ENCODE measurements at places on chromosomes 11 and 22.

DNA sequence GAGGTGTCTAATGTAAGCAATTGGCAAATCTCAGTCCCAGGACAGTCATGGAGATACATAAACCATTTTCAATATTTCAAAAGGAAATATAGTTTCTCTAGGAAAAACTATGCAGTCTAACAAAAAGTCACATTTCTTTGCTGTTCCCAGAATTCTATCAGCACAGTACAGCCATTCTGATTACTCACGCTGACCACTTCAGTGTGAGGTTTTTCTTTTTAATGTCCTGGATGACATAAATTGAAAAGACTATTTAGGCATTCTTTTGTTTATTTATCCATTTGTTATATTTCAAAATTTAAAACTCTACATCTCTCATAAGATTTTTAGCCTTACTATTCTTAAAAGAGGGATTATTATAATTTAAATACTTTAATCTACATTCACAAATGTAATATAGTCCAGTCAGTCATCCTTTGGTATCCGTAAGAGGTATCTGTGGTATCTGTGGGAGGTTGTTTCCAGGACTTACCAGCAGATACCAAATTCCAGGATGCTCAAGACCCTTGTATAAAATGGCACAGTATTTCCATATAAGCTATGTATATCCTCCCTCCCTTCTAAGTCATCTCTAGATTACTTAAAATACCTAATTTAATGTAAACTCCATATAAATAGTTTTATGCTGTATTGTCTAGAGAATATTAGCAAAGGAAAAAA, 331.1 kb upstream of the PITPNB start:
- no peak for DNase-seq

- DNase-seq: no peak
These were observed 29.0 kb downstream of the CAPN1 start for GRCh38 chr11:65210748-65211147.

DNA sequence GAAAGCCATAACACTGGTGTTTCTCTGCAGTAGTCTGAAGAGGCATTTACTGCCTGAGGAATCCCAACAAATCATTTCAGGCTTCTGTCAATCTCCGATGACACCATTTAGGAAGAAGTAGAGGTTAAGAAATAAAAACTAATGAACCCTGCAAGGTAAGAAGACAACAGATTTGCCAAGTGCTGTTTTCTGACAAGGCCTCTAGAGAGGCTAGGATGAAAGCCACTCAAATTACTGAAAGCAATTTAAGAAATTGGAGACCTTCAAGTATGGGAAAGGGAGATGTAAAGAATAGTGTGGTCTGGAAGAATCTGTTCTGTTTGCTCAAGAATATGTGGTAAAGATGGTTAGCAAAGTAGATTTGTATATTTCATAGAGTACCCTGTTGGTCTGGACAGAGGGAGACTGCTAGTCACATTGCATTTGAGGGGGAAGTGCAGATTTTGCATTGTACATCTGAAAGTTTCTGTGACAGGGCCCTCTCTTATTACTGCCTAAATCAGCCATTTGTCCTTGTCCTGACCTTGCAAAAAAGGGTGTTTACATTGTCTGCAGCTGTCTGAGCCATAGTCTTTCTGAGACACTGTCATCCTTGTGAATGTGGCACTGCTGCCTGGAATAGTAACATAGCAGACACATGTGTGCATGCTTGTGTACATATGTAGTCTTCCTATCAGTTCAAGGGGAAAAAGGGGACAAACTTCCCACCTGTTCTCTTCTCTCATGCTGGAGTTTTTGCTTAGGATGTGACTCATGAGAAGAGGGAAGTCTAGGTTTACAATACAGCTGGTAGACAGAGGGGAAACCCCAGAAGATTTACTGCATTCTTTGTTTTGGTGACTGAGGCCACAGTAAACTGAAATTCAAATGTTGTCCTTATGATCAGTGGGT, 640.2 kb upstream of the KIRREL3 start:
- no peak for DNase-seq

- no peak for DNase-seq
These were observed 64.2 kb downstream of the KREMEN1 start for GRCh38 chr22:29136782-29137700.

GRCh38 chr11:9761441-9761945, 97.6 kb downstream of the SWAP70 start:
- no peak for DNase-seq
